Stimulated activated CD8-positive, alpha-beta memory T cell treated with anti-CD3 and anti-CD28 coated beads, Interleukin-2, amount 100 ng/mL, for 1 hour (primary cell): ENCODE measurements at places on chromosomes 7 and 10.

- DNase-seq = no peak
Measured at GRCh38 chr7:52635021-52635420, 400.4 kb upstream of the POM121L12 start.

GRCh38 chr10:46541017-46541661, 15.3 kb downstream of the GPRIN2 start:
- DNase-seq = no peak

DNA sequence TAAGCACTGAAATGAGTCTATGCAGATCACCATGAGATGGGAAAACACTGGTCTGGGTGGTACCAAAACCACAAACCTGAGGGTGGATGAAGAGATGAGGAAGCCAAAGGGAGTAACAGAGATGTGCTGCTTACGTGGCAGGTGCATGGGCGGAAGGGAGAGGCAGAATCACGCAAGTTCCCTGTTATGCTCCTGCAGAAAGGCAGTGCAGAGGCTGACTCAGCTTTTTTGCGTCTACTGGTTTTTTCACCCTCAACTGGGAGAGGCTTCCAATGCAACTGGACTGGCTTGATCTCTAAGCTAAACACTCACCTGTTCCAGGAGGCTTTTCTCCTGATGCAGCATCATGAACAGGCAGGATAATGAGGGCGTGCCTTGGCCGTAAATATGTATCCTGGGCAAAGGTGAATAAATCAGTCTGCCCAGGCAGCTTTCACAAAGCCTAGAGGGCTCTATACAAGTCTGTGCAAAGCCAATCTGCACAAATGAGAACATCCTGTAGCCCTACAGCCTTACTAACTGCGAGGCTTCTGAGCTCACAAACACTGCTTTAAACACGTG, 95.4 kb upstream of the AFAP1L2 start:
- DNase-seq = no peak

DNA sequence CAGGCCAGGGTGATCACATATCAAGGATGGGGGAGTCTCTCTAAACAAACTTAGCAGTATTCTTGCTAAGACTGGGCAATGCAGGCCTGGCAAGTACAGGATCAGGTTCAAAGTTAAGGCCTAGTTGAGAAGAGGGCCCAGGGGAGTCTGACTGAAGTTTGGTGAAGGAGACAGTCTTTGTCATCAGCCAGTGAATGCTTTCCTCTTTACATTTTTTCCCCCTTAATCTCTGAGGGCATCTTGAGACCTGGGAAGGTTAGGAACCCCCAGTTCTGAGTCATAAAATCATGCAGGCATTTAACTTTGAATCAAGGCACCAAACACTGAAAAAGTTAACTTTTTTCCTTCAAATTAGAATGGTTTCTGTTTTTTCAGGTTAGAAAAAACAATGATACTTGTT, 311.5 kb downstream of the REEP3 start:
- no peak for DNase-seq

GRCh38 chr7:41448104-41448503, 254.8 kb downstream of the INHBA start:
- no peak for DNase-seq

- DNase-seq = no peak
Measured at GRCh38 chr7:92697414-92697813, 107.2 kb upstream of the FAM133B start.
